ENCODE measurements at places on chromosomes 11 and 22.

DNA sequence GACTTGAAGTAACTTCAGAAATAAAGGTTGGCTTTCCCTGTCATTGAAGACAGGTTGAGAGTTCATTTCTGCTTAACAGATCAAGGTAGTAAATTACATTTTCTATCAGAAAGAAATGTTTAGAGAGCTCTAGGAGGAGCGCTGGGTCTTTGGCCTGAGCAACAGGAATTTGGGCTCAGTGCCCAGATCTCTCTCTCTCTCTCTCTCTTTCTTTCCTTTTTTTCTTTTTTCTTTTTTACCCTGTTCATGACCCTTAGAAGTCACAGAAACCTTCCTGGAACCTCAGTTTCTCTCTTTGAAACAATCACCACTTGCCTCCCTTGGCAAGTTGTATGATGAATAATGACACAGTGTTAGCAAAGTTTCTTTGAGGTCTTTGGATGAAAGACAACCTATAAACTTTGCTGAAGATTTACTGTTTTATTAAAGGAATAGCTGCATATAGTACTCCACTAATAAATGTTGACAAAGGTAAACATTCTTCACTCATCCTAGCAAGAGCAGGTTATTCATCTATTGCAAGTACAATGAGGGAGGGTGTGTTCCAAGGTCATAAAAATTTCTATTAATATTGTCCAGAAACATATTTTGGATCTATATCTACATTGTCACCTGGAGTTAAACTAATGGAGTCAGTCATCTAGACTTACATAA, 35.5 kb upstream of the RASSF10 start:
- no peak for DNase-seq

DNA sequence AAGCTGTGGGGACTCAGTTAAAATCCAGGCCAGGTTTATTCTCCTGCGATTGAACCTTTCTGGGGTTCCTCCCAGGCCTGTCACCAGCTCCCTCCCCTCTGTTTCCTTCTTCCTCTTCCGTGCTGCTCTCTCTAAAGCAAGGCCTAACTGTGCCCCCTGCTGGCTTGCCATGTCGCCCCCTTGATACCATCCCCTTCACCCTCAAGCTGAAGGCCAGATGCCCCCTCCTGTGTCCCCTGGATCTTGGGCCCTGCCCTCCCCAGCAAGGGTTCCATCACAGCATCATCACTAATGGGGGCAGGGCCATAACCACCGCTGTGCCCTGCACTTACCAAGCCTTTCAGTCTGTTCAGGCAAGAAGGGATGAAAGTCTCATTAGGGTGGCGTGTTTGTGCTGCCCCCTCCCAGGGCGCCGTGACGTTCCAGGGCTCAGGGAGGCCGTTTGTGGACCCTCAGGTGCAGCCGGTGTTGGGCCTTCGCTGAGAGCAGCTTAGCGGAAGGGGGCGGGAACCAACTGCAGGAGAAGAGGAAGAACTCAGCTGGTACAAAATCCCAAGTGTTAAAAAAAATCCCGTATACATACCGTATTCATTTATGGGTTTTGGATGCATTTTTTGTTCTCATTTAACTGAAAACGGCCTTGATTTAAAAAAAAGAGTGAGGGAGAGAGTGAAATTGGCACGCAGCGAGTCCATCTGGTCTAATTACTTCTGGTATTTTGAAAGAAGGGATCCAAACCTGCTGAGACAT, 69.9 kb downstream of the MPPED1 start:
- DNase-seq = no peak

DNA sequence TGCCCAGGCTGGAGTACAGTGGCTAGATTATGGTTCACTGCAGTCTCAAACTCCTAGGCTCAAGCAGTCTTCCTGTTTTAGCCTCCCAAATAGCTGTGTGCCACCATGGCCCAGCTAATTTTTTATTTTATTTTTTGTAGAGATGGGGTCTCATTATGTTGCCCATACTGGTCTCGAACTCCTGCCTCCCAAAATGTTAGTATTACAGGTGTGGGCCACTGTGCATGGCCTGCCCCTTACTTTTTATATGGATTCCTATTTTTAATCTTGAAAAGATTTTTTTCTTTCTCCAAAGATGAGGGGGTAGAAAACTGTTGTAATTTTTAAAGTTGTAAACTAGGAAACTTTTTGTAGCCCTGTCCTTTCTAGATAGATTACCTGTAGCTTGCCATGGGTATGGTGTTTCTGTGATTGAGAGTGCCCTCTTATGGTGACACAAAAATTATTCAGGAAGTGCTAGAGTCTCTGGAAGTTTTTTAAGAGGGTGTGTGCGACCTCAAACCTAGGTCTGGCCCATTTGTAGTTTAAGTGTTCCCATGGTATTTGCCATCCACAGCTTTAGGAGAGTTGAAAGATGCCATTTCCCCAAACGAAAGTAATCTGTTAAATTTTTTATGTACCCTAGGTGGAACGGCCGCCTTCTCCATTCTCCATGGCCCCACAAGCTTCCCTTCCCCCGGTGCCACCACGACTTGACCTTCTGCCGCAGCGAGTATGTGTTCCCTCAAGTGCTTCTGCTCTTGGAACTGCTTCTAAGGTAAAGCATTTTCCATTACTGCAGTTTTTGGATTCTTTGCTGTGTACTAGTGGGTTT, 32.4 kb downstream of the MCAM start:
- no peak for DNase-seq

GRCh38 chr11:65301491-65302329, 13.0 kb upstream of the CDC42EP2 start:
- no peak for DNase-seq

- no peak for DNase-seq
Observed at GRCh38 chr11:57804466-57804865, 42.9 kb downstream of the CTNND1 start.

DNA sequence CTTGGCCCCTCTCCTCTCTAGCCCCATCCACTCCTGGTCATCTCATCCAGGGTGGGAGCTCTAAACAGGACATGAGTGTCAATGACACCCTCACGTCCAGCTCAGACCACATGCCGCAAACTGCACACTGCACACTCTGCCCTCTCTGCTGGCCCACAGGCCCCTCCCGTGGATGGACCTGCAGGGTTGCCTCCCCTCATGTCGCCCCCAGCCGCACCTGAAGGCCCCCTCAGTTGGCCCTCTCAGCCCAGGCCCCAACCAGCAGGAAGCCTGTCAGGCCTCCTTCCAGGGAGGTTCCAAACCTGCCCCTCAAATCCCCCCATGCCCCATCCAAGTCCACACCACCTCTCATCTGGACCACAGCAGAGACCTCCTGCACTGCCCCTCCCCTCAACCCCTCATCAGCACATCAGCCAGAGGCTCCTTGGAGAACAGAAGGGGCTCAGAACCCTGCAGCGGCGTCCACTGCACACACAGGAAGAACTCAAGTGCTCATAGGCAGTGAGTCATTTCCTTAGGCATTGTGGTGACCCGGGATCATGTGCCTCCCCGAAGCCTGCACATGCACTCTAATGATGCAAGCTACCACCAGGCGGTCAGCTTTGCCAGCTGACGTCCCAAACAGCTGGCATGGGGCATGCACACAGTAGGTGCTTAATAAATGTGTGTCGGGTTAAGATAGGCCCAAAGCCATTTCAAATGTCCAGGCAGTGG, 12.9 kb upstream of the CDKN1C start:
- peak; percentile 58 for DNase-seq

All from AG04449 (cell line).